ENCODE measurements at places on chromosomes 6 and 20.
A peak's percentile ranks its signal among the peaks of the same experiment; 100 is the strongest.

DNA sequence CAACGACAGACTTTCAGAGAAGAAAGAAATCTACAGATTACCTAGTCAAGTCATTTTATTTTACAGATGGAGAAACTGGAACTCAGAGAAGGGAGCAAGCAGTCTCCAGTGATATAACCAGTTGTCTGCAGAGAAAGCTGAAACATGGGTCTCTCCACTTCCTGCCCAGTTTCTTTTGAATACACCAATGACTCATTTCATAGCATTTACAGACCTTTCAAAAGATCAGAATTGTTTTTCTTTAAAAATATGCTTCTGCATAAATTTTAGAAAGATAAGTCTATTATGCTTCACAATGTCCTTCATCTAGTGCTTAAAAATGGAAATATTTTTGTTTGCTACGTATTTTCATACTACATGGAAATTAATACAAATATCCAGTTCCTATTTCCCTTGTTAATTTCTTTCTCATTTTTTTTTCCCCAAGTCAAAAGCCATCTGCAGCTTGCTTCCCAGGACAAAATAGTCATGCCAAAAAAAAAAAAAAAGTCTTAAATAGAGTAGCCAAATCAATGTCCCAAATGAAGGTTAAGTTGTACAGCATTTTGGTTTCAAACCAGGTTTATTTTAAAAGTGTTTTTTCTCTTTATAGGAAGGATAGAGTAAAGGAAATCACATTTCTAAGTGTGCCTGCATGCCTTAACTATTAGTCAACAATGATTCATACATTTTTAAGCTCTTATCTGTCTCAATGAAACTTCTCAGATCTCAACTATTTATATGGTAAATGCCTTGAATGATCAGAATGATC lies 36.9 kb downstream of the ARHGAP18 start:
- no peak for DNase-seq

DNA sequence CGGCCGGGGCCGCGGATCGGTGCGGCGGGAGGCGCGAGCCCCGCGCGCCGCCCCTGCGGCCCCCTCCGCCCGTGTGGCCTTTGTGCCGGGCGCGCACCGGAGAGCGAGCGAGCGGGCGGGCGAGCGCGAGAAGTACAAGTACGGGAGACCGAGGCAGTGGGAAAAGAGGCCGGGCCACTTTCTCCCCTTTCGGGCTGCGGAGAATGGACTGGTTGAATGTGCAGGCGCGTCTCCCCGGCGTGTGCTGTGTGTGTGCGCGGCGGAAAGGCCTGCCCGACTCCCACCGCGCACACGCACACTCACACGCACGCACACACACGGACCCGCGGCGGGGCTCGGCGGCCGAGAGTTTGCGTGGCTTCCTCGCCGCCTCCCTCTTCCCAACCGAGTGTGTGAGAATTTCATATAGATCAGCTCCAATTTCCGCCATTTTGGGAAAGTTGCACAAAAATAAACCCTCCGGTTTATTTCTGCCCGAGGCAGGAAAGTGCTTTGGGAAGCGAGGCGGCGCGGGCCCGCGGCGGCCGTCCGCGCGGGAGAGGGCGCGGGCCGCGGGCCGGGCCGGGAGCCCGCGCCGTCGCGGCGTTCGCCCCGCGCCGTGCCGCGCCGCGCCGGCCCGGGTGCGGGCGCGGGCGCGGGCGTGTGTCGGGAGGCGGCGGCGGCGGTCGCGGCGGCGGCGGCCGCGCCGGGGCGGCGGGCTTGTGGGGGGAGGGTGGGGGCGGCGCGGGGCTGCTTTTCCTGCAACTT lies 1.1 kb downstream of the L3MBTL3 start:
- DNase-seq: peak; percentile 42

GRCh38 chr6:90086517-90086916 lies 192.2 kb downstream of the GJA10 start:
- no peak for DNase-seq

DNA sequence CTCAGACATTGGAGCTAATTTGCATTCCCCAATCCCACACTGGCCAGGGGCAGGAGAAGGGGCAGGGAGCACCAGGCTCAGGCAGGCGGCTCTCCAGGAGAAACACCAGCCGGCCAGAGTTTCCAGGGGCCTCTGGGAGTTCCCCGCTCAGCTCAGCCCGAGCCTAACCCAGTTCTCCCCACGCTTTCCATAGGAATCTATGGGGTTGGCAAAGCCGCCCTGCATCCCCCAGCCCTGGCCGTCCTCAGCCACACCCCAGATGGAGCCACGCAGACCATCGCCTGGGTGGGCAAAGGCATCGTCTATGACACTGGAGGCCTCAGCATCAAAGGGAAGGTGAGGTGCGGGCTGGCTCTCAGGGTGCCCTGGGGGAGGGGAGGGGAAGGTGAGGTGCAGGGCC lies 8.2 kb downstream of the NPEPL1 start:
- DNase-seq: no peak

GRCh38 chr6:925656-926213 lies 232.8 kb upstream of the EXOC2 start:
- DNase-seq: no peak

- no peak for DNase-seq
Measured at GRCh38 chr20:49892260-49892659, 23.1 kb downstream of the SPATA2 start.

- peak; percentile 57 for DNase-seq
Measured at GRCh38 chr6:37160922-37161778, 8.8 kb upstream of the PIM1 start.

DNA sequence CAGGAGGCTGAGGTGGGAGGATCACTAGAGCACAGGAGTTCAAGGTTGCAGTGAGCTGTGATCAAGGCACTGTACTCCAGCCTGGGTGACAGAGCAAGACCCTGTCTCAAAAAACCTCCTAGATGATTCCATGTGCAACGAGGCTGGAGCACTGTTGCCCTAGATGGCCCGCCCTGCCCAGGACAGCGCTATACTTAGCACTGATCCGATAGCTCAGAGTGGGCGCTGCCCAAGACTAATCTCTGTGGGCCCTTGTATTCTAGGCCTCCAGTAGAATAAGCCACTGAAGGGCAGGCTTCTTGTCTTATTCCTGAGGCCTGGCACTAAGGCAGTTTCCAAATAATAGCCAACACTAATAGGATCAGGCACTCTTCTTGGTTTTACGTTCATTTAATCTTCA lies 41.0 kb downstream of the STK35 start:
- DNase-seq: no peak

- DNase-seq: no peak
Measured at GRCh38 chr6:28490205-28490890, 25.2 kb downstream of the GPX6 start.

- DNase-seq: no peak
Measured at GRCh38 chr6:133809406-133809805, 79.5 kb upstream of the TCF21 start.

- no peak for DNase-seq
Measured at GRCh38 chr6:99143108-99143861, 195.5 kb upstream of the FBXL4 start.

- DNase-seq: no peak
Measured at GRCh38 chr20:32437391-32438074, 79.4 kb downstream of the ASXL1 start.

DNA sequence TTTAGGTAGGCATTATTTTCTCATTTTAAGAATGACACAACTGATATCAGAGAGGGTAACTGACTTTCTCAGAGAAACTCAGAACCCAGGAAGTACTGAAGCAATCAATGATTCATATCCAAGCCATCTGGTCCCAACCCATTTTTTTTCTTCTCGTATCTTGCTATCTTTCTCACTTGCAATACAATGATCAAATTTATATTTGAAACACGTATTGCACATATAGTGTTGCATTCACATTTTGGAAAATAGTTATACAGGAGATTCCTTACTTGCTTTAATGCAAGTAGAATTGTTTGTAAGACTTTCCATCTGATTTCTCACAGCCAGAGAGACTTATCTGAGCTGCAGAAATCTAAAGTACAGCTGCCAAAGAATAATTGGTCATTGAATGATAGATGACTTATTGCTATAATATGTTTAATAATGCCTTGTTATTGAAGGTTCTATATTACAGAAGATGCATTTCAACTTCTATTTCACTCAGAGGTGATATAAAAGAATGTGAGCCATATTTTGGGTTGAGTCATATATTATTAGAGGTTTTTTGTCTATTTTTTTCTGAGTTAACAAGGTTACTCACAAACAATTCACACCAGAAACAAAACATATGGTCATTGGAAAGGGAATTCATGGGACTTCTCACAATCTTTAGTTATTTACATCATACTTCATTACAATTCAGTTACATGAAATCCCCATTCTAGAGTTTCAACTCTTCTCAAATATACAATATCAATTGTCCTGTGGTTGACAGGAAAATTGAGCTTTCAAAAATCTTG lies 337.5 kb upstream of the CITED2 start:
- no peak for DNase-seq

- DNase-seq: no peak
Measured at GRCh38 chr6:68718385-68719073, 83.4 kb downstream of the ADGRB3 start.

DNA sequence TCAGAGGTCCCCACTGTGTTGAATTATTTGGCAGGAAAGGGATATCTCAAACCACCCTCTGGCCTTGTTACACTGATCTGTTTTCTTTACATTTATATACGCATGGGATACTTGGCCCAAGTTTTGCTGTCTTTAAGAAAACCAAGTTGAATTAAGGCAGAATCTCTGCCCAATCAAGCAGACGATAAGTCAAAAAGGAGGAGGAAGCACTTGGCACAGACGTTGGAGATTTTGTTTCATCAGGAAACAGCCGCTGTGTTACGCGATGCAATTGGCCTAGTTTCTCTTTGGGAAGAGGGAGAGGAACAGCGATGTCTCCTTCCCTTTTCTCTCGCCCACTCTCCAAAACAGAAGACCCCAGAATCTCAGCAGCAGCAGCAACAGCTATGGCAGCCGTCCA lies 20.2 kb upstream of the NAA20 start:
- no peak for DNase-seq

DNA sequence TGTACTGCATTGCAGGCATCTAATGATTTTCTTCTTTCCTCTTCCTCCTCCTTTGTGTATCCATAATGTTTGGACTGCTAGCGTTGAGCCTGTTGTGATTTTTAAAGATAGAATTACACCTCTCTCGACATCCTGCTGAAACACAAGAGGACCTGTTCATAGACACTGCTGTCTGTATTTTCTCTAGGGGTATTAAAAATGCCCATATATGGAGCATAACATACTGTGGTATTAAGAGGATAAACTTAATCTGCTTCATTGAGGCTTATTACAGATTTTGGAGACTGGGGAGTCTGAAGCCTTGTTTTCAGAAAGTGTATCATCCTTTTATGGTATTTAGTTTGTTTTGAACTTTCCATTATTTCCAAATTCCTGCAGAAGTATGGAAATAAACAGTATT lies 414.3 kb downstream of the CDKAL1 start:
- DNase-seq: no peak

GRCh38 chr6:29376003-29376402 lies 912 bp upstream of the OR12D3 start:
- no peak for DNase-seq

DNA sequence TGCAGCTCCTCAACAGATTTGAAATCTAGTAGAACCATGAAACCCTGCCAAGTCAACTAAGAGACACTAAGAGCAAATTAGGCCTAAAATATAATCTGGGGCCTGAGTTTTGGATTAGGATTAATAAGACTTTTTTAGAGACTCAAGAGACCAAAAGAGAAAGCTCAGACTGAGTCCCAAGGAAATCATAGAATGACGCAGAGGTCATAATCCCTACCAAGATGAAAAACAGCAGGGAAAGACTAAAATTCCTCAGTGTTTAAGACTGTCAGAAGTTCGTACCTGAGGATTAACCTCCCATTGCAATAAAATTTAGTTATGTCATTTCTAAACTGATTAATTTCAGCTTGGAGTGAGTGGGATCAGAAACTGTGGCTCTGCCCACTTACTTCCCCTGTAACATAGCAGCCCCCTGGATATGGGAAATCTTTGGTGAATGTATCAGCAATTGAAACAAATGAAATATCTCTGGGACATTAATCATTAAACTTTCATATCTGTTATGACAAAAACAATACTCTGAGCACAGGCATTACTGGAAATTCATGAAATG lies 200.3 kb downstream of the EDN1 start:
- DNase-seq: no peak

GRCh38 chr6:122564230-122564629 lies 46.0 kb upstream of the PKIB start:
- no peak for DNase-seq

DNA sequence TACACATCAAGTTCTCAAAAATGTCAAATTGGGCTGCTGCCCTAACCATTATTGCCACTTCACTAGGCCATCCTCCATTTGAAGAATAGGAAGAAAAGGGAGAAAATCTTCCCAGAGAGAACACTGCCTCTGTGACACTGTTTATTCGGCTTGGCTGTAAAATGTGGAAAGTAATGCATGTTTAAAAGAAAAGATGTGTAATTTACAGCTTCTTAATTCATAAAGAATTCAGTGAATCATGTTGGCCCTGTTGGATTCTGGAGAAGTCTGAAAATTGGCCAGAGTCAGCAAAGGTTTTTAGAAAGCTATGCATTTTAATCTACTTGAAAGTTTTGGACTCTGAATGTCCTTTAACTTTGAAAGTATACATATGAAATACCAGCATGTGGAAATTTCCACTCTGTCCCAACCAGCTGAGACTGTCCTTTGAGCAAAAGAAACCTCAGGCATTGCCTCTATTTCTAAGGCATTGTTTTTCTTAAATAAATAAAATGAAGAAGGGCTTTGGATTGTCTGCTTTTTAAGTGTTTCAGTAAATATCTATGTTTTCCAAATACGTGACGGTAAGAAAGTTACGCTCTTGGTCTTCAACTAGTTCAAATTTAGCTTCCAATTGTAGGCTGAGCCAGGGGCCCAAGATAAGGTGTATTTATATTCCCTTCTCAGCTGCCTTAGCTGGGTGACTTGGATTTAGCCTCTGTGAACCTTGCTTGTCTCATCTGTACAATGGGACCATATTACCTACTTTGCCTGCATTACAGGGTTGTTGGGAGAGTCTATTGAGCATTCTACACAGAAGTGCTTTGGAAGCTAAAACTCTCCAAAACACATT lies 222.2 kb downstream of the UST start:
- DNase-seq: no peak

DNA sequence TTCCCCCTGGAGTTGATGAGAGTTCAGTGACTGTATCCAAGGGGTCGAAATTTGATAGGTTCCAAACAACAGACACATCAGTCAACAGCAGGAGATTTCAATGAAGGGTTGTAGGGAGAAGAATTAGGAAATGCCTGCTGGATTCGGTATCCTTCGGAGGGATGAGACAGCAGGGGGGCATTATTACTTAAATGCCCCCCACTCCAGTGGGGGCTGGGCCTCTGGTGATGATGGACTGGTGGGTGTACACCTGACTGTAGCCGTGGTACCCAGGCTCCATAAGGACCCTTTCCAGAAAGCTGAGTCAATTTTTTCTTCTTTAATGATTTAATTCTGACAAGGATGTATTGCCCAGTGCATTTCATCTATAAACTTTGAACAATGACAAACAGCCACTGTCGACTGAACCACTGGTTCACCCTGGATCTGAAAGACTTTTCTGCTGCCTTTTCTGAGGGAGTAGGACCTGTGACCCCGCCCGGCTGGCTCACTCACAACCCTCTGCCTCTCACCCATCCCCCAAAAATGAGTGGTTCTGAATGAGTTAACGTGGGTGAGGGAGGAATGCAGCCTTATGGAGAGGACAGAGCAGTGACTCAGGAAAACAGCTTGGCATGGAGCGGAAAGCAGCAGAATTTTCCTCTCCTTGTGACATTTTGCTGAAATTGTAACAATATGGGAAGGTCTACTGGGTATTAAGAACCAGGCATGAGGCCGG lies 41.0 kb downstream of the ZMYND8 start:
- no peak for DNase-seq

- DNase-seq: no peak
Measured at GRCh38 chr20:11401988-11402387, 515.7 kb upstream of the BTBD3 start.
